ENCODE measurements at places on chromosomes 3 and 15.

- no peak for DNase-seq
These were observed 11.8 kb downstream of the CACNA1D start for GRCh38 chr3:53506110-53506762.

DNA sequence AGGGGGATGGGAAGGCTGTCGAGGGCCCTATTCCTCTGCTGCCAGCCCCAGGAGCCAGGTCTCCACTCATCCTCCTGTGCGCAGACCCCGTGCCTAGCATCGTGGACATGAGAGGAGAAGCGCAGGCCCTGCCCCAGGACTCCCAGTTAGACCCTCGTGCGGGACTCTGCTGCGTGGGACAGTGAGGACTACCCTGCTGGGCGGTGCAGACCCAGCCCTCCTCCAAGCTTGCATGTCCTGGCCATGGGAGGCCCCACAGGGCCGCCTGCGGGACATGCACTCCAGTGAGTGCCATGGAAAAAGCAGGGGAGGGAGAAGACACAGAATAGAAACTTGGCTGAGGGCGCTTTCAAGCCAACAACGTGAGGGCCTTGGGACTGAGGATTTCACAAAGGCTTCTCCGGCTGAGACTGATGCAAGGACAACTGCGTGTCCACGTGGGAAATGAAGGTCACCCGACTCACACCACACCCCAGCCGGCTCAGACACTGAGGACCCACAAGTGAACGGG is 62.6 kb upstream of the IQSEC1 start:
- DNase-seq: no peak

DNA sequence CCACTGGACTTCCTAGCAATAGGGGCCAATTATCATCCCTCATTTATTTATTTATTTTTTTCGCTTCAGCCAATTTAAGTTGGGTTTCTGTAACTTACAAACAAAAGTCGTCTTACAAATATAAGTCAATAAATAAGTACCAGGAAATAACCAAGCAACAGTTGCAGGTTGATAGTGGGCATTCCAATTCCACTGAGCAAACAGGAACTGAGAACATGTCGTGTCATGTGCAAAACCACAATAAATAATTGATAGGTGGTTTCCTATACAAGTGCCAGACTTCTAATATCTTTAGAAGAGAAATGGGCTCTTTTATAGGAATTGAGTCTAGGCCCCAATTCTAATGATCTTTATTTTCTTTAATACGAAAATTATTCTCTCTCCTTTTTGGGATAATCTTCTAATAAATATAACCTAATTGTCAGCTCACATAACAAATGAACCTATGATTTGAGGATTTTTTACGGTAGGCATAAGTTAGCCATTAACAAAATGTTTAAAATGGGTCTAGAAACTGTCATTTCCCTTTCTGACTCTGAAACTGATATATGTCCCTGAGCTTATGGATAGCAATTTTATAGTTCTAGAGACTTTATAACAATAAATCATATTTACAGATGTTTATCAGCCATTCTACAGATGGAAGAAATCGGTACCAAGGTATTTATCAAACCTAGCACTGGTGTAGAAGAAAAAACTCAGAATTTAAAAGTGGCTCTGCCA is 571.8 kb downstream of the FOXP1 start:
- no peak for DNase-seq

GRCh38 chr15:92069308-92070250 is 216.1 kb downstream of the SLCO3A1 start:
- DNase-seq: peak; percentile 38

- no peak for DNase-seq
These were observed 1209.6 kb downstream of the ZPLD1 start for GRCh38 chr3:103644450-103644849.

DNA sequence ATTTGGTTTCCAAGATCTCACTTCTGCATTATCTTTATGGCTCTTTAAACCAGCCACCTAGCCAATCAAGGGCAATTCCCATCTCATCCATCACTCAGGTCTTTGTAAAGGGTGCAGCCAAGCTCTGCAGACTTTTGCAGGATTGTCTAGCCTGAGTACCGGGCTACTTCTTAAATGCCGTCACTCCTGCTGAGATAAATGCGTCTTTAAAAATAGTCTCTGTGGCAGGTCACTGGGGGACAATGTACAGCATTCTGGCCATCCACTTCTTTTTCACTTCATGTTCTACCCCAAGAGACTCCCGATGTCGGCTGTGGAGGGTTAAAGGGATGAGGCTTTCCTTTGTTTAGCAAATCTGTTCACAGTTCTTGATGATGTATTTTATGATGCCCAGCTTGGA is 194.7 kb downstream of the SV2B start:
- DNase-seq: no peak

GRCh38 chr15:81313686-81314085 is 10.3 kb downstream of the STARD5 start:
- DNase-seq: no peak

DNA sequence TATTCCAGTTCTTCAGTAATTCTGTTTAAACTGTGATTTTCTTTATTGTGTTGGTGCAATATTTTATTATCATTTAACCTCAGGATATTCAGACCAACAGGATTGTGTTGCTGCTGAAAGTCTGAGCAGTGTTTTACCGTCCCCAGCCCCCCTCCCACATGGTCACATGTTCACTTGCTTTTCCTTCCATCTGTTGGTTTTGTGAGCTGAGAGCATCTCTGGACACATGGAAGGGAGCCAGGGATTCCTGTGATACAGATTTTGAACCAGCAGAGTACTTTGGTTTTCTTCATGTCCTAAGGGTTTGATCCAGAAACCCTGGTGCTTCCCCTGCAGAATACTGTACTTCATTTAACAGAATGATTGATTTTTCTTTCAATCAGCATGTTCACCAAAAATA is 11.9 kb downstream of the ARRDC4 start:
- no peak for DNase-seq

DNA sequence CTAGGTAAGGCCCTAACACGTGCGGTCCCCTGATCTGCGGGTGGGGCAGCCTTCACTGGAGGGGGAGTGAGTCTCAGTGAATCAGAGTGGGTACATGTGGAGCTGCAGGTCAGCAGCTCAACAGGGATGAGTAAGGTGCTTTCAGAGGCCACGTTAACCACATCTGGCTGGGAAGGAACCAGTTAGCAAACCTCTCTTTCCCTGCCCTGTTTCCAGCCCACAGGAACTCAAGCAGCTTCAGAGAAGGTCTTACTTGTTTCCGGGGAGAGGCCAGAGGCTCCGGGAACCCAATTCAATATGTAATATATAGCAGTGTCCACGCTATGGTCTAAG is 175.3 kb downstream of the XXYLT1 start:
- no peak for DNase-seq

GRCh38 chr3:81549388-81549787 is 212.1 kb downstream of the GBE1 start:
- DNase-seq: no peak

DNA sequence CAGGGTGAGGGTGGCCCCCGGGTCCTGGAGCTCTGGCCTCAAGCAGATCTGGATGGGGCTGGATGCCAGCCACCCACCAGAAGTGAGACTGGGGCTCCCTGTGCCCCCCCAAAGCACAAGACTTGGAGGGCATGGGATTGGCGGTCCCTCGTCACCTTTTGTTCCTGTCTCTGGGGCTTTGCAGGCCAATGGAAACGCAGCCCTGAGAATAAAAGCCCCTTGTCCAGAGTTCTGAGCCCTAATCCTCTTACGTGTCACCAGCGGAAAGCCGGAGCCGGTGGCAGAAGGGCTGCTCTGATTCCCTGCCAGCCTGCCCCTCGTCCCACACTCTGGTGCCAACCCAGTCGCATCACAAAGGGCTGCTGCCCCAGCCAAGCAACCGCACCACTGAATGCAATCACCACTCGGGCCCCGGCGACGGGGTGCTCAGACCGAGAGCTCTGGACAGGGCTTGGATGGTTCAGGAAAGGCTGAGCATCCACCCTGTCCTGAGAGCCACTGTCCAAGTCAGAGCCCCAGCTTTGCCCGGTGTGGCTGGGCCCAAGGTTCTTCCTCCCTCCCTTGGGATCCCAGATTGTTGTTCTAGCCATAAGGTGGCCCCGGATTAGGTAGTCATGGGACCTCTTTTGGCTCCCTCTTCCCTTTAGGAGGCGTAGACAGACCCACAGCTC is 22.8 kb upstream of the ELP6 start:
- peak; percentile 39 for DNase-seq

DNA sequence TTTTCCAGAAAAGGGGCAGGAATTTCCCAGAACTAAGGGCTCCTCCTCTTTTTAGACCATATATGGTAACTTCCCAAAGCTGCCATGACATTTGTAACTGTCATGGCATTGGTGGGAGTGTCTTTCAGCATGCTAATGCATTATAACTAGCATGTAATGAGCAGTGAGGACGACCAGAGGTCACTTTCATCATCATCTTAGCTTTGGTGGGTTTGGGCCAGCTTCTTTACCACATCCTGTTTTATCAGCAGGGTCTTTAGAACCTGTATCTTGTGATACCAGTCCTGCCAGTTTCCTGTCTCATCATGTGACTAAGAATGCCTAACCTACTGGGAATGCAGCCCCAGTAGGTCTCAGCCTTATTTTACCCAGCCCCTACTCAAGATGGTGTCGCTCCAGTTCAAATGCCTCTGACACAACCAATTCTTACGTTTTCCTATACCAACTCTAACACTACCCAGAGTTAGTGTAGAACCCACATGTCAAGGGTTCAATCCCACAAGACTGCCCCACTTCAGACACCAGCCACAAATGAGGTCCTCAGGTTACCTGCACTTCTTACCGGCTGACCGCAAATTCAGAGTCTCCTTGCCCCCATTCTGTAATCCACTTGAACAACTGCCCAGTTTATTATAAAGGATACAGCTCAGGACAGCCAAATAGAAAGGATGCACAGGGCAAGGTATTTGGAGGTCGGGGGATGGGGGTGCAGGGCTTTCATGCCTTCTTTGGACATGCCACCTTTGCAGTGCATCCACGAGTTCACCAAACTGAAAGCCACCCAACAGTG is 17.7 kb downstream of the FOXB1 start:
- DNase-seq: no peak

DNA sequence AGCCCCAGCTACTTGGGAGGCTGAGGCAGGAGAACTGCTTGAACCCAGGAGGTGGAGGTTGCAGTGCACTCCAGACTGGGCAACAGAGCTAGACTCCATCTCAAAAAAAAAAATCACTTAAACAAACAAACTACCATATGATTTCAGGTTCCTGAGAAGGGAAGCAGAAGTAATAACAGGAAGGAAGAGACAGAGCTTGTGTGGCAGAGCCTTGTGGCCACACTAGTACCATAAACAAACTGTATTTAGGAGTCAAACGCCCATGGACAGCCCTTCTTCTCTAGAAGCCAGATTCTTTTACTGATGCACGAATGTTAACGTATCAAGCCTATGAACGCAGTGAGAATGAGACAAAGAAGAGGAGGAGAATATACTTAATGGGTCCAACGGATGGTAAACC is 12.0 kb downstream of the MTMR10 start:
- no peak for DNase-seq

DNA sequence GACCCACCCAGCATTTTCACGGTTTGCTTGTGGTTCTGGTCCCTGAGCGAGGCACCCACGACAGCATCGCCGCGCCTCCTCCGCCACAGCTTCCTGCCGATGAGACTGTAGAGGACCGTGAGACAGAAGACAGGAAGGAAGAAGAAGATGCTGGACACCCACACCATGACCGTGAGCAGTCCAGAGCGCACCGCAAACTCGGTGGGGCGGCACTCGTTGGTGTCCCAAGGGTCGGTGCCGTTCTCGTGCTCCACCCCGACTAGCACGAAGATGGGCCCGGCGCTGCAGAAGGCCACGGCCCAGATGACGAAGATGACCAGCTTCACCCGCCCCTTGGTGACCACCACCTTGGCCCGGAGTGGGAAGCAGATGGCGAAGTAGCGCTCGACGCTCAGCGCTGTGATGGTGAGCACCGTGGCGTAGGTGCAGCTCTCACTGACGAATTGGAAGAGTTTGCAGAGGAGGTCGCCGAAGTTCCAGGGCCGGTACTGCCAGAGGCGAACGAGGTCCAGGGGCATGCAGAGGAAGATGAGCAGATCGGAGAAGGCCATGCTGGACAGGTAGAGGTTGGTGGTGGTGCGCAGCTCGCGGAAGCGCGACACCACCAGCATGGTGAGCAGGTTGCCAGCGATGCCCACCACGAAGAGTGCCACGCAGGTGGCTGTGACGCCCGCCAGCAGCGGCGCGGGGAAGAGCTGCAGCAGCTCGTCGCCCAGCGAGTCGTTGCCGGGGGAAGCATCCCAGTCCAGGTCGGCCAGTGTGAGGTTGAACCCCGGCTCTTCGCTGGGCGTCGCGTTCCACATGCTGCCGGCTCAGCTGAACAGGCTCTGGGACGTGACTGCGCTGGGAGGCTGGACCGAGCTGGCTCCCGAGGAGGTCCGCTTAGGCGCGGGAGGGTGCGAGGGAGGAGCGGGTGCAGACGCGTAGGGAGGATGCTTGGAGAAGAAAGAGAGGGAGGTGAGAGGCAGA is at the start of gene GHSR:
GHSR (minus strand) TSS at position 846 of the 969 bp plus-strand sequence; CDS start at position 803, 43 bp downstream.
- DNase-seq: peak; percentile 58

GRCh38 chr3:197615430-197615829 is 59.7 kb upstream of the BDH1 start:
- no peak for DNase-seq
